ENCODE measurements at places on chromosomes 6 and 20.
A peak's percentile ranks its signal among the peaks of the same experiment; 100 is the strongest.

DNA sequence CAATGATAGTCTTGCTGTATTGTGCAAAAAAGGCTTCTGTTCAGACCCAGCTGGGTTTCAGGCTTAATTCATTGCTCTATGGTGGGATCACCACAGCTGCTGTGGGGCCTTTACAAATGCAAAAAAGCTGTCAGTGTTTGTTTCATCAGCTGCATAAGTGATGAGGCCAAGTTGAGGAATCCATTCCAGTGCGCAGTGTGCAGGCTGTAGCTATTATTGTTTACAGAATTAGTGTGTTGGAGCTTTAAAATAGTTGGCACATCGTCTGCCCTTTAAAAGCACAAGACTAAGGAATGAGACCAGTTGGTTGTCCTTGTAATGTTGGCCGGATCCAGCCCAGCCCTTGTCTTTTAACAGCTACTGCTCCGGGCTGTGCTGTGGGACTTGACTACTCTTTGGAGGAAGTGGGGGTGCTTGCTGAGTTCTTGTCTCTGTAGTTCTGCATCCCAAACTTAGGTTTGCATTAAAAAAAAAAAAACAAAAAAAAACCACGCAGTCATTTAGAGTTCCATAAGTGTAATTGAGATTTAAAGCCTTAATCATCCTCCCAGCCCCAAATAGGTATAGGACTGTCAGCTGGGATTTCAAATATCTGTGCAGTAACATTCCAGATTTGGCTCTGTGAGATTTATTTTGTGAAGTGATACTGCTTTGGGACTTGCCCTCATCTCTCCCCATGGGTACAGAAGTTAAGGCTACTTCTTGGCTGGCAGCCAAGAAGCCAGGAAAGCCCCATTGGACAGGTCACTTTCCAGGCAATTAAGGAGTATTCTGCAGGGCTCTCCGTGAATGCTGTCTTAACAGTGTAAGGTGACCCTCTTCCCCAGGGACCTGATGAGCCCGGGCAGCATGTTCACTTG is 19.3 kb downstream of the JARID2 start:
- DNase-seq, result no peak

- DNase-seq, result peak; percentile 55
These were observed 67.4 kb upstream of the XRN2 start for GRCh38 chr20:21235484-21236445.

DNA sequence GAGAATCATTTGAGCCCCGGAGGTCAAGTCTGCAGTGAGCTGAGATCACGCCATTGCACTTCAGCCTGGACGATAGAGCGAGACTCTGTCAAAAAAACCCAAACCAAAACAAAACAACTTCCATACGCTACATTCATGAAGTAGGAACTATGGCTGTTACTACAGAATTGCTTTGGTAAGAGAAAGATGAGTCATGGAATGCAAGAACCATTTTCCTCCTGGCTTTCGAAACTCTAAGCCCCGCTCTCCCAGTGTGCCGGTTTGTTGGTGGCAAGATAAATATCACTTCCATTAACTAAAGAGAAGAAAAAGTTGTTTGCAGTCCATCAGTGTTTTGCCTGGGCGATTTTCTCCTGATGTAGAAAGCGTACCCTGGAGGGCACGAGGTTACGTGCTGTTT is 61.3 kb downstream of the ZDHHC14 start:
- no peak for DNase-seq

DNA sequence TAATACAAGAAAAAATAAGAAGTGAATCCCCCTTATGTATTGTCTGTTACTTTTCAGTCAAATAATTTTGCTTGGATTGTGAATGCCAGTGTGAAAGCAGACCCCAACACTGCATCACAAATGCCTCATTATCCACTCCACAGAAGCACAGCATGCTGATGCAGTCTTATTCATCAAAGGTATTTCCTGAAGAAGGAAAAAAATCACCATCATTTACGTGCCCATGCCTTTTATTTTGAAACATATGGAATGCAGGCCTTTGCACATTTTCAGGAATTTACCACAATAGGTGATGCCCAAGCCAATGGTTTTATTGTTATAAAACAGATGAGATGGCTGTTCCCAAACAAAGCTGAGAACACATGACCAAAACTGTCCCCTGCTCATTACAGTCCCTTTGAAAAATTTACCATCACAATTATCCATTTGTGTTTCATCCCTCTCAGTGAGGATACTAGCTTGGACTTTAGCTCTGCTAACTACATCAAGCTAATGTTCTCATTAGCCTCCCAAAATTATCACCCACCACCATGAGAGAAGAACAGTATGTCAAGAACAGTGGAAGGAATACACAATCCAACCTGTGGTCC is 180.6 kb upstream of the HTR1E start:
- DNase-seq, result no peak

- no peak for DNase-seq
These were observed 43.2 kb upstream of the PKIB start for GRCh38 chr6:122567034-122567433.

DNA sequence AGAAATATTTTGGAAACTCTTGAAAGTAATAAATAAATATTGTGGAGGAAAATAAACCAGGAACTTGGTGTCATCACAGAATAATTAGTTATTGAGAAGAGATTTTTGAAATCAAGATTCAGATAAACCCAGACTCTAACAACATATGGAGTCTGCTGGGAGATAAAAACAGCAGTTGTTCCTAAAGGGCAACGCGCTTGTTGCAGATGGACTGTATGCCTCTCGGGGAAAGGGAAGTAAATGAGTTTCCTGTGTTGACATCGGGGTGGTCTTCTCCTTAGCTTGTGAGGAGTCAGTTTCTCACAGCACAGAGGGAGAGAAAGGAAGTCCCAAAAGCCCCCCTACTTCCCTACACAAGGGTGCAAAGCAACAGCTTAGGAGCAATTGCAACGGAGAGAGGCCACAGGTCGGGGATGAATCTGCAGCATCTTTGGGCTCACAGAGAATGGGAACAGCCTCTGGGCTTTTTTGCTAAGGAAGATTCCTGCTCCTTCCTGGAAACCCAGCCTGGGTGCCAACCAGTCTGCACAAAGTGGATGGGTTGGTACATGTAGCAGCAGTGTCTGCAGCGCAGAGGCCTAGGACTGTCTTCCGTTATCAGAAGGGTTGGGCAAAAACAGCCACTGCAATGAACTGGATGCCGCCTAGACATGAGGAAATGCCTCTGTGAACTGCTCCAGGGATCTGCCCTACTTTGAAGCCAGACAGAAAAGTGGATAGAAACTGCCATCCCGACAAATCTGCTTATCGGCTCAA is 603.0 kb upstream of the NRSN1 start:
- no peak for DNase-seq

GRCh38 chr6:30319146-30319835 is 7.4 kb upstream of the TRIM39 start:
- no peak for DNase-seq

- no peak for DNase-seq
These were observed 78.8 kb upstream of the TENT5A start for GRCh38 chr6:81831274-81831673.

DNA sequence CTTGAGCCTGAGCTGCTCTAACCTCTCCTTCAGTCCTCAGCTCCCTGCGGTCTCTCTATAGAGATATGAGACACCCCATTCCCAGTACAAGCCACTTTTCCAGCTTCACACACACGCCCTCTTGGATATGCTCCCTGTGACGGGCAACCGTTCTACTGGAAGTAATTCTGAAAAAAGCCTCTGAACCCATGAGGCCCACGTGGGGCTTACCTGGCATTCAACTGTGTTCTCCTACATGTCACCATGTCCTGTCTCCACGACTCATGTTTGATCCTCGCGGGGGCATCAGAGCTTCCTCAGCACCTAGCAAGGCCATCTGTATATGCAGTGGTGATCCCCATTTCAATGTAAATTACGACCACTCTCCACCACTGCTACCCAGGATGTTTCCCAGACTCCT is 69.2 kb upstream of the DUSP22 start:
- DNase-seq, result no peak

- DNase-seq, result no peak
These were observed 2.6 kb downstream of the NT5E start for GRCh38 chr6:85452441-85452881.

GRCh38 chr6:47043286-47043685 is 1.2 kb upstream of the ADGRF1 start:
- DNase-seq, result no peak

DNA sequence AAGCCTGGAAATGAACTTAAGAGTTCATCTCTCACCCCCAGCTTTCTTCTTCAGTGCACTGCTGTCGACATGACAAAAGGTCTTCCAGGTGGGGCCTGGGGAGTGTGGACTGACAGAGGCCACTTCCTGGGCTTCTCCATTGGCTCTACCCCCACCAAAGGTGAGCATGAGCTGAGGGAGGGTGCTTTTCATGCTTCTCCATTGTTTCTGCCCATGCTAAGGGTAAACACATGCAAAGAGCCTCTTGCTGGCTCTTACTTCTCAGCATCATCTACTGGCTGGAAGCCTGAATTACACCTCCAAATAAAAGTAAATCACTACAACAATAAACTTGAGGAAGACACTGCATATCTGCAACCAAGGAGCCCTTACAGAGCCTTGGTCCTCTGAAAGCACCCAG is 227.2 kb downstream of the EPM2A start:
- DNase-seq, result no peak

GRCh38 chr6:154606860-154607259 is 96.4 kb upstream of the CNKSR3 start:
- no peak for DNase-seq

DNA sequence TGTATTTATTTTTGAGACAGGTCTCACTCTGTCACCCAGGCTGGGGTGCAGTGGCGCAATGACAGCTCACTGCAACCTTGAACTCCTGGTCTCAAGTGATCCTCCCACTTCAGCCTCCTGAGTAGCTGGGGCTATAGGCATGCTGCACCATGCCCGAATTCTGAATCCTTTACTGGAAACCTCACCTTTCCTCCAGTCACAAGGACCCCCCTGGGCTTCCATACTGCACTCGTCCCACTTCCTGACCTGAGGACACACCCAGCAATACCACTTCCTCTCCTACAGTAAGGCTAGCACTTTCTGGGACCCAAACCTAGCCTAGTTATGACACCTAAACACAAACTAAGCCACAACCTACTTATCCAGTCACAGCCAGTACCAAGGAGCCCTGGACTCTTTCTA is 68.2 kb downstream of the FAM217A start:
- peak; percentile 16 for DNase-seq
